Retina (tissue), 1 donor: ENCODE measurements at places on chromosomes 7 and 10.

DNA sequence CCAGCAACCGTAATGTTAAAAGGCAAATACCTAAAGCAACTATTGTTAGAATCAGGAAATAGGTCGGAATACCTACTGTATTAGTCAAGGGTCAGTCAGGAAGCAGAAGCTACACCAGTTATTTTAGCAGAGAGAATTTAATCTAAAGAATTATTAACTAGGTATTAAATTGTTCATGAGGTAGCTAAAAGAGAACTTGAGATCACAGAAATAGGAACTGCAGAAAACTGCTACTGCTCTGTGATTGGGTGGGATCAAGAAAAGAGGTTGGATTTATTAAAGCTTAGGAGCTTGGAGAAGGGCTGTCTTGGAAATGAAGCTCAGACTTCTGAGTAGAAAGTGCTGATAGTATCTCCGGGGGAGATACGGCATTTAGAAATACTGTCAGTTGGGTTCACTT, 20.0 kb upstream of the ZNF438 start:
- no peak for DNase-seq

GRCh38 chr10:117805139-117805538, 241.6 kb downstream of the RAB11FIP2 start:
- peak; percentile 53 for DNase-seq

GRCh38 chr10:78405231-78405630, 371.6 kb downstream of the RPS24 start:
- DNase-seq, result no peak

GRCh38 chr7:18975276-18975675, 142.2 kb downstream of the TWIST1 start:
- DNase-seq, result no peak

- no peak for DNase-seq
Measured at GRCh38 chr7:35988105-35988504, 164.9 kb upstream of the EEPD1 start.

DNA sequence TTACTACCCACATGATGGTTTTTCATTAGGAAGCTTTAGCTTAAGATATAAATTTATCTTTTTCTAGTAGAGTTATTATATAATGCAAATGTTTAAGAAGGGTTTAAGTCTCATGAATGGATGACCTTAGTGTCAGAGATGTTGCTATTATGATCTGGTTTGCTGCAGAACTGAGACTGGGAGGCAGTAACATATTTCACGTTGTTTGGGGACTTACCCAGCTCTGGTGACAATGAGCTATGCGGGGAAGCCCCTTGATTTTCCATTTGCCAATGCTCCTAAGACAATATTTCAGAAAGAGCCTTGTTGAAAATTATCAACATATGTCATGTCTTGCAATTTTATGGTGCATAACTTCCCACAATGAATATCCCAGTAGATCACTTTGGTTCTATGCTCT, 754.6 kb downstream of the REEP3 start:
- DNase-seq, result no peak

- no peak for DNase-seq
Measured at GRCh38 chr10:62442006-62442405, 67.8 kb downstream of the ZNF365 start.

GRCh38 chr10:3879073-3879472, 94.1 kb upstream of the KLF6 start:
- no peak for DNase-seq

- no peak for DNase-seq
Measured at GRCh38 chr10:20945546-20946332, 48.6 kb upstream of the NEBL start.

DNA sequence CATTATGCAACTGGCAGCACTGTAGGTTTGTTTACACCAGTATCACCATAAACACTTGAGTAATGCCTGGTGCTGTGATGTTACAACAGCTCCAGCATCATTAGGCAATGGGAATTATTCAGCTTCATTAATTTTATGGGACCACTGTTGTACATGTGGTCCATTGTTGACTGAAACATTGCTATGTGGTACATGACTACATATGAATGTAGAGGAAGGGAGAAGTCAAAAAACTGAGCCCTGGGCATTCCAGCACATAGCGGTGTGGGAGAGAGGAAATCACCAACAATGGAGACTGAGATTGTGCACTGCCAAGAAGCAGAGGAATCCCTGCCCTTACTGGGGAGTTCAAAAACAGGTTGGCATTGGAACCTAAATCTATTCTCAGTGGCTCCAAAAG, 89.0 kb downstream of the TRIM24 start:
- DNase-seq, result no peak
